ENCODE measurements at places on chromosomes 3 and 15.
A peak's percentile ranks its signal among the peaks of the same experiment; 100 is the strongest.

DNA sequence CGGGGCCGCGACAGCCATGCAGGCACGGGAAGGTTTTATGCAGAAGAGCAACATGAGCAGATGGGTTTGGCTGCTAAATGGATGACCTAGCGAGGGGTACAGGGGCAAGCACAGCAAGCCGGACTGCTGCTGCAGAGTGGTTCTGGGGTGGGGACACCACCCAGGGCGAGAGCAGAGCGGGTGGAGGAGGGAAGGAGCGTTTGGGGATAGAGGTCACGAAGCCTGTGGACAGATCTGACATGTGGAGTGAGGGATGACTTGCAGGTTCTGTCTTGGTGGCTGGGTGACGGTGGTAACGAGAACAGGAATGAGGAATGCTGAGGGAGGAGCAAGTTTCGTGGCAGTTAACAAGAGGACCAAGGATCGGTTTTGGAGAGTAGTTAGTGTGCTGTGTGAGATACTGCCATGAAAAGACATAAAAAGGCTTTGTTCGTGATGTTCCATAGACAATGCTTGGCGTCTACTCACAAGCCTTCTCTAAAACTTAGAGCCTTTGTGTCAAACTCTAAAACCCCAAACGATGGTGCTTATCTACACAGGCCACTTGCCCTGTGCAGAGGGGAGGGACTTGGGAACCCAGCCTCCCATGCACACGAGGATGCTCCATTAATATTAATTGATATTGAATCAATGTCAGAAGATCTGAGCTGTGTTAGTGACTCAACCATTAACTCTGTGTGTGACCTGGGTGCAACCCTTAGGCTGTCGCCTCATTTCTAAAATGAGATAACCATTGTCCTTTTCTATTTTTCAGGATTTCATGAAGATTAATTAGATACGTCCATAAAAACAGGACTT lies 132.7 kb upstream of the SLC2A2 start:
- DNase-seq: no peak

GRCh38 chr3:82707035-82707434 lies 945.6 kb upstream of the GBE1 start:
- DNase-seq: no peak

DNA sequence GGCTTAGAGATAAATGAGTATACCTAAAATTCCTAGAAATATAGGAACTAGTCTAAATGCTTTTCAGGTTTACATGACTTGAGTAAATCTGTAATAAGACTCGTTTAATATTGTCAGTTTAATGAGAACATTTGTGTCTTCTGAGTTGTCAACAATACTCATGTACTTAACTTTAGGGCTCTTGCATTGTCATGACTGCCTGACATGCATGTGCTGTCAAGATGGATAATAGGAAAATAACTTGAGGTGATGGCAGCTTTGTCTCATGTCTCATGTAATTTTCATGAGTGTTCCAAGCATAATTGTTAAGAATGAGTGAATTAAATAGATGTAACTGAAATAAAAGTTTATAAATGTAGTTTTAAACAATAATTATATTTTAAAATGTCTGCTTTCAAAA lies 45.1 kb upstream of the EIF1B start:
- DNase-seq: no peak

- DNase-seq: no peak
Measured at GRCh38 chr3:149443545-149443912, 31.0 kb upstream of the TM4SF4 start.

- DNase-seq: no peak
Measured at GRCh38 chr3:16609927-16610580, 4.8 kb upstream of the DAZL start.

DNA sequence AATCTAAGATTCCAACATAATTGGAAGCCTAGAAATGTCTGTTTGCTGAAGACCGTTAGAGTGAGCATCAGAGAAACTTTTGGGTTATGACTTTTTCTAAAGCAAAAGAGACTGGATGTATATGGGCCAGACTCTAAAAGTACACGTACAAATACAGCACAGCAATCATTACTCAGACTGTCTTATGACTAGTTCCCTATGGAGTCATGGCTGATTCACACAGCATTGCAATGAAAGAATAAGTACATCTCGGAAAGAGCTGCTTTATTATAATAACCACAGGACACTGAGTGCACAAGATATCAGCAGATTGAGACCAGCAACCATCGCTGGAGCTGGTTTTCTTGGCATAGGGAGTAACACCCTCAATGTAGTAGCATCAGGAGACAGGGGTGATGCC lies 618.6 kb downstream of the NLGN1 start:
- DNase-seq: no peak

GRCh38 chr3:171565481-171566058 lies 105.4 kb upstream of the TNIK start:
- no peak for DNase-seq

GRCh38 chr15:57728436-57728835 lies 21.9 kb downstream of the POLR2M start:
- DNase-seq: no peak

- DNase-seq: no peak
Measured at GRCh38 chr3:38361496-38361895, 14.9 kb downstream of the XYLB start.

DNA sequence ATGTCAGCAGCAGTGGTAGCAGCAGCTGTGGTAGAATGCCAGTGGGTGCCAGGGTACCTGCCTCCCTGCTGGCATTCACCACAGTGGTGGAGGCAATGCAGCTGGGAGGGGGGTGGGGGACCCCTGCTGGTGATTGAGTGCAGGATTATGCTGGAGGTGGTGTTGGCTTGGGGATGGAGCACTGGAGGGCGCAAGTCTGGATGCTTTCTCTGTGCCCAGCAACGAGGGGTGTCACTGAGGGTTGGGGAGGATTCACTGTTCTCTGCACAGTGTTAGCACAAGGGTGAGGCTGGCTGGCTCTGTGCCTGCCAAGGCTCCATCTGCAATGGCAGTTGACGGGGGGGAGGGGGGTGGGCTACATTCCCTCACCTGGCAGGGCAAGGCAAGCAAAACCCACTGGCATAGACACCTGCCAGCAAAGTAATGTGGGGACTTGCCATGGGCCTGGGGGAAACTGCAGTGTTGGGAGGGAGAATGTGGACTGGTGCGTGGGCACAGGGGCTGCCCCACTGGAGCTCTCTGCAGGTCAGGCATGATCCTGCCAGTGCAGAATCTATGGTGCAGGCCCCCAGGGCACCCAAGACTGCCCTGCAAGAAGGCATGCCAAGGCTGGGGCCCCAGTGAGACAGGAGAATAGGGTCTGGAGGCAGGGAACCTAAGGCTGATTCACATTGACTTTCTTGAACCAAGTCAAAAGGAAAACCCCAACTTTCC lies 64.3 kb downstream of the MINDY4B start:
- no peak for DNase-seq

- DNase-seq: no peak
Measured at GRCh38 chr15:62138124-62138523, 27.0 kb downstream of the C2CD4B start.

DNA sequence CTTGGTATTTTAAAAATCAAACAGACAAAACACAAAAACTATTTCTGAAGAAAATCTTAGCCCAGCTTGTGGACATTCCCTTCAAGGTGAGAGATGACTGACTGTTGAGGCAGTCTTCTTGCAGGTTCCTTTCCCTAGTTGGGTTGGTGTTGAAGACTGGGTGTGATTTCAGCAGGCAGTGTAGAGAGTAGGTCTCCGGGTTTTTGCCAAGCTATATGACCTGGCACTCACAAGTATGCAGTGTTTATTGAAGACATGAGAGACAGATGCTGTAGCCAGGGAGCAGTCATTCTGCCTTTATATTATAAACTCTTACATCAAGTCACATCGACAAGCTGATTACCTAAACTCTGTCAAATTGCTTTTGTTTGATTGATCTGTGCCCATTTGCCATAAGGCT lies 17.5 kb downstream of the SENP8 start:
- DNase-seq: no peak

DNA sequence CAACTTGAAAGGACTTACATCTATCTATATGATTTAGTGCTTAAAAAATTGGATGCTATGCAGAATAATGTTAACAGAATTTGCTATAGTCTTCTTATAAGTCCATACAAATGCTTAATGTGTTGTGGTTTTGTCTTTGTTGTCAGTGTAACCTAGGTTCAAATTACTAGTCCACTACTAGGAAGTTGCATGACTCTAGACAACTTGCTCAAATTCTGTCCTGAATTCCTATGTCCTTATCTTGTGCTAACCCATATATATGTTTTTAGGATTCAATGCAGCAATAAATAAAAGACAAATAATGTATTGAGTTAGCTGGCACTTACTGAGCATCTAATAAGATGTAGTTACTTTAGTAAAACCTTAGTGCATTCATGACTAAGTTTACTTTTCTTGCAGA lies 276.5 kb upstream of the KCNMB2 start:
- DNase-seq: no peak

GRCh38 chr15:79953951-79954444 lies 17.0 kb downstream of the BCL2A1 start:
- no peak for DNase-seq

- DNase-seq: no peak
Measured at GRCh38 chr3:124293584-124293983, 301.7 kb upstream of the ROPN1 start.

- DNase-seq: no peak
Measured at GRCh38 chr3:67154429-67154828, 156.3 kb downstream of the KBTBD8 start.

DNA sequence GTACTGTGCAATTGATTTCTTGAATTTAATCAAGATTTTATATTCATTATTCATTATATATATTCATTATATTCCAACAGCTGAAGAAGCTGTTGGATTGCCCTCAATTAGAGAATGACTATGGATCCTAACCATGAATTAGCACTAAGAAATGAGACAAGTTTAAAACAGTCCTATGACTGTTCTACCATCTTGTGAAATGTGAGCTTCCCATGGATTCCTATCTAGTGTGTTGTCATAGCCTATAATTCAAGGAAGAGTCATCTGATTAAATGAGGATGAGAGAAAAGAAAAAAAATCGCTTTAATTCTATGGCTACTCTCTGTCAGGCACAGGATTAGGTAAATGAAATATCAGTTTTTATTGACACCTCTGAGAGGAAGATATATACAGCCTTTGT lies 696.6 kb upstream of the NAALADL2 start:
- DNase-seq: no peak

- DNase-seq: peak; percentile 47
Measured at GRCh38 chr3:67790043-67790442, 135.6 kb upstream of the SUCLG2 start.
